ENCODE measurements at places on chromosomes 6 and 20.

DNA sequence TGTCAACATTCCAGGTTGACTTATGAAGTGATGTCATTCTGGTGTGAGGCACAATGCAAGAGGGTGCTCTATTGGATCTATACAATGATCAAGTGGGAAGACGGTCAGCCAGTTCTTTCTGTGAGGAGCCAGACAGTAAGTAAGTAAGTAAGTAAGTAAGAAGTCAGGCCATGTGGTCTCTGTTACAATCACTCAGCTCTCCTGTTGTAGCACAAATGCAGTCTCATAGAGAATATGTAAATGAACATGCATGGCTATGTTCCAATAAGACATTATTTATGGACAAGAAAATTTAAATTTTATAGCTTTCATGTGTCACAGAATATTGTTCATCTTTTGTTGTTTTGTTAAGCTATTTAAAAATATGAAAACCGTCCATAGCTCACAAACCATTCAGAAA, 399.7 kb downstream of the BTBD3 start:
- DNase-seq = no peak

- no peak for DNase-seq
Observed at GRCh38 chr6:115717062-115717461, 343.6 kb downstream of the FRK start.

DNA sequence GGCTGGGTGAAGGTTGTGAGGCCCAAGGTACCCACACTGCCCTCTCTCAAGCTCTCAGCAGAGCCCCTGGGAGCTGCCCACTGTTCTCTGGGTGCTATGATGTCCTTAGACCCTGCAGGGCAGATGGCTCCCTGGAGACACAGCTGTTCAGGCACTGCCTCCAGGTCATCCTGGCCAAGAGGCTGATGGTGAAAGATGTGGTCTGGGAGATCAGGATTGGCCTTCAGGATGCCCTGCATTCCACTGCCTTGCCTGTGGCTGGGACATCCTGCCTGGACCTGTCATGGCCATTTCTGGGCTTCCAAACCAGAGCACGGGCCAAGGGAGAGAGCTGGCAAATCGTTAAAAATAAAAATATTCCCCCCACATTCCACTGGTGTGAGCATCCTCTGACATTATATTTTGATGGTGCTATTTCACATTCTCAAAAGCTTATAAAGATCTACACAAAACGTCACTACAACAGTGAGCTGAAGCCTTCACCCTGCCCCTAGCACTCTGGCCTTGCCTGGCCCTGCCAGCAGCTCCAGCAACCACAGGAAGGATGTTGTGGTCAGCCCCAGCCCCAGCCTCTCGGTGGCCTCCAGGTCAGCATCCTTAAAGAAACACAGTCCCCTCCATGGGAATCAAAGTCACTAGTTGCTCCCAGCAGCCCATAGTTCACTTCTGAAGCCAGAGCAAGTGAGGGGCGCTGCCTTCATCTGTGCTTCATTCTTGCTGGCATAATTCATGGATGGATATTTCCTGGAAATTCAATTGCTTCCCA, 13.5 kb upstream of the KCNK16 start:
- no peak for DNase-seq

GRCh38 chr6:134436281-134436815, 118.4 kb upstream of the SGK1 start:
- DNase-seq = no peak

GRCh38 chr6:26184367-26184891, 97.2 kb downstream of the HFE start:
- no peak for DNase-seq

- DNase-seq = no peak
Observed at GRCh38 chr20:56637576-56637975, 8.5 kb downstream of the TFAP2C start.

DNA sequence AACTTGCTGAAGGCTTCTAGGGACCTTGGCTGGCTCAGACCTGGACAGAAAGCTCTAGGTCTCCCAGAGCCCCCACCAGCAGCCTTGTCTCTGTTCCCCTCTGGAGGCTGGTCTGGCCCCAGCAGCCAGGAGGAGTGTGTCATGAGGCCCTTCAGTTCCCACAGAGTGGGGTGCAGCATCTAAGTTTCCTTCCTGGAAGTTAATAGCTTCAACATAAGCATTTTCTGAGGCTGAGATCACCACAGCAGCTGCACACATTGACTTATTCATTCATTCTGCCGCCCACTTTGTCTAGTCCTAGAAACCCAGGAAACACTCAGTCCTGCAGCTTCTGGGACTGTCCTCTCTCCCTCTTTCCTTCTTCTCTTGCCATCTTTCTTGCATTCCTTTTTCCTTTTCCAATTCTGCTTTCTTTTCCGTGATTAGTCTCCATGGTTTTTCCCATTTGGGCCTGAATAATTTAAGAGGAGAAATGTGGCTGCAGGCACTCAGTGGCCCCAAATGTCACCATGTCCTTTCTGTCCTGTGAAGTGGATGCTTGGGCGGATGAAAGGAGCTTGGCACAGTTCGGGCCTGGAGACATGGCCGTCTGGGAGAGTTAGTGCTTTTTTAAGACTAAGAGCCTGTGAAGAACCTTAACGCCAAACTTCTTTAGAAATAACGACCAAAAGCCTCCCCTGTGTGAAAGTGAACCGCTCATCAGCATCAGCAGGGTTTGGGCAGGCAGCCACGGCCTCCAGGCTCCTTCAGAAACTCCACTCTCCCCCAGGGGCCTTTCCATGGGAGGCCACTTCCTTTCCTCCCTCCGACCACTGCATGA, 31.0 kb upstream of the PCMTD2 start:
- no peak for DNase-seq

GRCh38 chr6:38570750-38571149, 69.0 kb downstream of the BTBD9 start:
- no peak for DNase-seq

- DNase-seq = no peak
Observed at GRCh38 chr20:17663040-17663399, 19.0 kb downstream of the RRBP1 start.

DNA sequence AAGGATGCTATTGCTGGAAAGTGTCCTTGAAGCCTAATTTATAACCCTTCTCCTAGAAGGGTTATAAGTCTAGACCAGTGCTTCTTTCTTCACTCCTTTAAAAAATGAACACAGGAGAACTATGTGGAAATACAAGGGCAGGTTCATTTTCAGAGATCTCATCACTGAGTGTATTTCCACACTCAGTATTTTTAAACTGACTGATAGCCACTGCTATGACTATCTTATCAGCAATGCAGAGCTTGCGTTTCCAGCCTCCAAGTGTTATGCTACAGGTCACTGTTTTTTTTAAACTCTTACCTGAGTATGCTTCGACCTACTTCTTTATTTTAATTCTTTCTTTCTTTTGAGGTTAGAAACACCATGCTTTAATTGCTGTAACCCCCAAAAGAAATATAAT, 319.1 kb downstream of the ARHGAP18 start:
- DNase-seq = no peak

DNA sequence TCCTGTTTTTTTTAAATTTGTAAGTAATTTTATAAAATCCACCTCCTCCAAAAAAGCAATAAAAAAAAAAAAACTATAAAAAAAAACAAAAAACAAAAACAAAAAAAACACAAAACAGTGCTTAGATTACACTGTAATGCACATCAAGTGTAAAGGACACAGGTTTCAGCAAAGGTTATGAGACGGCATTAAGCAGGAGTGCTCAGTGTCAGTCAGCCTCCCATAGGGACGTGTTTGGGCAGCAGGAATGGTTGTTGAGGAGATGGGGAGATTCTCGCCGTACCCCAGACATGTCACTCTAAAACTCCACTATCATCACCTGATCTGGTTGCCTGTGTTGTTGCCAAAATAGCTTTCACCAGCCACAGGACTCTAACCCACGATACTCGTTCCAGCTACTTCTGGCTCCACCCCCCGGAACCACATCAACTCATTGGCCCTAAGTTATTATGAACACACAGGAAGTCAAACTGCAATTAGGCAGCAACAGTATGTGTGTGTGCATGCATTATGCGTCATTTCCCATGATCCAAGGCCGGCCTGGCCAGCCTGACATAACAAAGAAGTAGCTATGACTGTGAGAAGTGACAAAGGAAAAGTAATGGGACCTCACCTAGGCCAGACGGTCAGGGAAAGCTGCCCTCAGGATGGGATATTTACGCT, 28.7 kb downstream of the ECT2L start:
- DNase-seq = no peak

- no peak for DNase-seq
Observed at GRCh38 chr20:36885356-36885755, 9.4 kb downstream of the TLDC2 start.

Data from esophagus squamous epithelium (tissue), 5 donors.